ENCODE measurements at places on chromosomes 11 and 22.

DNA sequence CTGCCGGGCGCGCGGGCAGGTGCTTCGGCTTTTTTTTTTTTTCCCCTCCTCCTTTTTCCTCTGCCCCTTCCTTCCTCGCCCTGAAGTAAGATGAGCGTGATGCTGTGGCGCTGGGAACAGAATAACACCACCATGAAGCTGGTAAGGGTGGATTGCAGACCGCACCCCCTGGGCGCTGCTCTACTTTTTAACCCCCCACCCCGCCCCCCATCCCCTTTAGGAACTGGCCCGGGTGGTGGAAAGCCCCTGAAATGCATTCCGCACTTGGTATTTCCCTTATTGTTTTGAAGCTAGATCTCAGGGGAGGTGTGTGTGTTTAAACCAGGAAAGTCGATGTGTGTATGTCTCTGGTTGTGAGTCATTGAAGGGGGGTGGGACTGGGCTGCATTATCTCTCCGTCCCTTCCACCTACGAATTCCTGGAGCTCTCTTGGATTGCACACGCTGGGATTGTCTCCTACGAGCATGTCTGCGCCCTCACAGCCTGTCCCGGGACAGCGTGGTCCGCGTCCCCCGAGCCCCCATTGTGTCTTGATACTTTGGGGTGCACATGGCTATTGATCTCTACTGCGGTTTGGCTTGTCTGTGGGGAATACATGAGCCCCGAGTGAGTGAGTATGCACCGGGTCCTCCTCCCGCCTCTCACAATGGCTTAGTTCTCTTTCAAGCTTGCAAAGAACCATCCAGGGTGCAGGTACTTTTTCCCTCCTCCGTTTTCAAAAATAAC lies 64.9 kb downstream of the NAV2 start:
- no peak for DNase-seq

GRCh38 chr11:69306821-69307220 lies 12.9 kb downstream of the MYEOV start:
- DNase-seq: no peak

GRCh38 chr22:30028731-30029130 lies 51.5 kb upstream of the HORMAD2 start:
- no peak for DNase-seq

GRCh38 chr22:46355369-46355995 lies 20.0 kb downstream of the TRMU start:
- no peak for DNase-seq

DNA sequence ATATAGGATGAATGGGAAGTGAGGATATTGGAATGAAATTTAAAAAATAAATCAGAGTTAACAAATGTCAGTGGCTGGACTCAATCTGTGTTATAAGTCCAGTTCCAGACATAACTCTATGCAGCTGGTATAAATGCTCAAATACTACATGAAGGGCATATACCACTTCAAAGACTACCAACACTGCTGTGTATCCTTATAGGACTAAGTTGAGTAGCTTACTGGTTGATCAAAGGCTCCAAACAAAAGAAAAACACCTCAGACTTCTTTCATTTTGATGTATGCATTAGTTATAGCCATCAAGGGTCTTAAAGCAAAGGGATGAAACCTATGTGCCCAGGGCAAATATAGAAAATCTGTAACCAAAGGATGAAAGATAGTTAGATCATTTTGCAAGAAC lies 86.2 kb downstream of the PAK1 start:
- no peak for DNase-seq

GRCh38 chr11:120595557-120595956 lies 84.0 kb downstream of the GRIK4 start:
- DNase-seq: no peak

DNA sequence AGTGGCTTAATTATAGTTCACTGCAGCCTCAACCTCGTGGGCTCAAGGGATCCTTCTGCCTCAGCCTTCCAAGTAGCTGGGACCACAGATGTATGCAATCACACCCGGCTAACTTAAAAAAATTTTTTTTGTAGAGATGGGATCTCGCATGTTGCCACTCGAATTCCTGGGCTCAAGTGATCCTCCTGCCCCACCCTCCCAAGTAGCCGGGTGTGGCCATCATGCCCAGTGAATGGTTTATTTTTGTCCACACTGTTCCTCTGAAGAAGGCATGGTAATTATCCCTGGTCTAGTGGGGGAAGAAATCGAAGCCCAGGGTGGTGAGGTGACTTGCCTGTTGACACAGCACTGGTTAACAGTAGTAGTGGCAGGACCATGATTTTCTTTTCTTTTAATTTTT lies 1.9 kb downstream of the SAC3D1 start:
- no peak for DNase-seq

DNA sequence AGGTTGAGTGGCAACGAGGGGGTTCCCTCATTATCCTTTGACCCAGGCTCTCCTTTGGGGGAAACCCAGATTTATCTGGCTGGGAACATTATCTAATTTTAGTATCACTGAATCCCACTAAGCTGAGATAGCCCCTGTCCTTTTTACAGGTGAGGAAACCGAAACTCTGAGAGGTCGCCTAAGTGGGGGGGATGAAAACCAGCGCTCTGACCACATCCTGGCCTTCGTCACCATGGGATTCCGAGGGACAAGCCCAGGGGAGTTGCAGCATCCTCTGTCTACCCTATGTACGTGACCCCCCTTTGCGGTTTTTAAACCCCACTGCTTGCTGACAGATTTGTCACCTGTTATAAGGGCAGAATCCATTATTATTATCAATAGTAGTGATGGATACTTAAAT lies 61.0 kb downstream of the ISX start:
- DNase-seq: no peak

DNA sequence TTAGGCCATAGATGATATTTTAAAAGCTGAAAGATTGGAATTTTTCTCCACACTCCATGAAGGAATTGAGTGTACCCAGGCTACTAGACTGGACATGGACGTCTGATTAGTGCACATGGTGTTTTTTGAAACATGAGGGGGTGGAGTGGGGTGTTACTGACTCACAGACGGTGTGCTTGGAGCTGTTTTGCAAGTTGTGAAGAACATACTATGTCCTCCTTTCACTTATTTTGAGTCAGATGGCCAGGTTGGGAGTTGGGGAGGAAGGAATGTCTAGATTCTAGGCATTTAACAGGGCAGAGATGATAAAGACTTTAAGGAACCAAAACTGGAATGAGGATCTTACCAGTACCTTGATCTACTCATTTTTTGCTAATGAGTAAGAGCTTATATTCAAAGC lies 158.1 kb upstream of the MTNR1B start:
- DNase-seq: no peak

GRCh38 chr11:72573855-72574445 lies 100.3 kb downstream of the PDE2A start:
- no peak for DNase-seq

- DNase-seq: no peak
Observed at GRCh38 chr11:103948187-103948763, 88.2 kb upstream of the DDI1 start.

- no peak for DNase-seq
Observed at GRCh38 chr22:49543876-49544275, 283.8 kb downstream of the BRD1 start.

DNA sequence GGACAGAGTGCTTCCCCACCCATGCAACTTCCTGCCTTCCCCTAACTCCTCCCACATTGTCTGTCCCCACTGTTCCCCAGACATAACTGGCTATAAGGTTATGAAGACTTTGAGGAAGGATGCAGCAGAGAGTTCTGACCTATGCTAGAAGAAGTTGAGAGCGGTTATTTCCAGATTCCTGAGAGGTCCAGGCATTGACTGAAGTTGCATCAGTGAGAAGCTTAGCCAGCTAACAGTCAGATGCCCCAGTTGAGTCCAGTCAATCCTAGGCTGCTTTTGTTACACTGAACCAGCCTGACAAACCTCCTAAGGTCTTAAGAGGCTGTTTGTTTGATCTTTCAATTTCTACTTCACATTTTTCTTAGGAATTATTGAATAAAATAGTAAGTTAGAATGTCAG lies 937.9 kb upstream of the CCDC90B start:
- no peak for DNase-seq

GRCh38 chr22:22927888-22928665 lies 40.5 kb downstream of the IGLL5 start:
- no peak for DNase-seq

DNA sequence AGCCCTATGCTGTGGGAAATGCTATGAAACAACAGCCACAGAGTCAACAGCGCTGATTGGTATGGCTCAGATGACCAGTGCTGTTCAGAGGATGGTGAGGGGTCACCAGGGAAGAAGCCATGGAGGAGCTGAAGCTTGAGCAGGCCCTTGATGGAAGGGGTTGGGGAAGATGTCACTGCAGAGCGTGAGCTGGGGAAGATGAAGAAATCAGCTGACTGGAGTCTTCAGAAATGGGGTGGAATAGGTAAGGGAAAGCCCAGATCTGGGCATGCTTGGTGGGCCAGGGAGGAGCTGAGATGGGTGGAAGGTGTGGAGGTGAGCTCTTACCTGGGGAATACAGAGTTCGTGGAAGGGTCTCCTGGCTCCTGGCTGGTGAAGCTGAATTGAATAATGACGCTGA lies 105.4 kb upstream of the PLET1 start:
- no peak for DNase-seq

GRCh38 chr11:66157182-66157864 lies 87.3 kb downstream of the PACS1 start:
- DNase-seq: no peak

DNA sequence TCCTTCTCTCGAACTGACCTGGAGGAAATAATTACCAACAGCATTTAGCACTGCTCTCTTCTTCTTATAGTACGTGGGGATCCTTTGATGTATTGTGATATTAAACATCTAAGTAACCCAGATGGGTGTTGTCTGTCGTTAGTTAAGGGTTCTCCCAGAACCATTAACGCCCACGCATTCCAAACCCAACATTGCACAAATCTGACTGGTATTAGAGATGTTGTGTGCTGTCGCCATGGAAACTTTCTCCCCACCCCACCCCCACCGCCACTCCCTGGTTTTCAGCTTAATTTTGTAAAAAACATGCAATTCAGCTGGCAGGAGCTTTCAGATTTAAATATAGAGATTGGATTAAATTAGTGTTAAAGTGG lies 1495.2 kb downstream of the TBC1D22A start:
- DNase-seq: no peak

- no peak for DNase-seq
Observed at GRCh38 chr11:91178366-91178765, 955.5 kb upstream of the CHORDC1 start.

DNA sequence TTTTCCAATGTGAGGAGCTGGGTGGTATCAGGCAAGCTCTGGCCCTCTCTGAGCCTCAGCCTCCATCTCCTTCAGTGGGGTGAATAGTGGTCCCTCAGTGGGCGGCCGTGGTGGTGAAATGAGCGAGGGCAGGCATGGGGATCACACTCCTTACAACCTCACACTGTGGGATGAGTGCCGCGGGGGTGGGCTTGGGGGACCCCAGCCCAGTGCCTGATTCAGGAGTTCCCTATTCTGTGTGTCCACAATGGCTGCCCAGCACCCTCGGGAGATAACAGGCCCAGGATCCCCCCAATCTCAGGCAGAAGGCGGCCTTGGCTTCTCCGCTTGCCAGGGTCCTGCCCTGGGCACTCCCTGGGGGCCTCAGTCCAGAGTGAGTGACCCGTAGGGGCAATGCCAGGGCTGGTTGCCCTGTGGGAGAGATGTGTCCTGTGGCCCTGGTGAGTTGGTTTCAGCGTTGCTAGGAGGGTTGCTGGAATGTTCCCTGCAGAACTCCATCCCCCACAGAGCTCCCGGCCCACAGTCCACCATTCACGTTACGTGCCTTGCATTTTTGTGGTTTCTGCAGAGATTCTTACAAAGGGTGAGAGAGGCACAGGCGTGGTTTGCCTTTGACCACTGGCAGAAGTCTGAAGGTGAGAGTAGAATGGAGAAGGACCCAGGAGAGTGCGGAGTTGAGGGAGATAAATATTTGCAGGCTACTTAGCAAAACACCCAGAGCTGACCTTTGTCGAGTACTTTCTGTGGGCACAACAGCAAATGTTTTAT lies 2.9 kb downstream of the ALDH3B1 start:
- DNase-seq: no peak

DNA sequence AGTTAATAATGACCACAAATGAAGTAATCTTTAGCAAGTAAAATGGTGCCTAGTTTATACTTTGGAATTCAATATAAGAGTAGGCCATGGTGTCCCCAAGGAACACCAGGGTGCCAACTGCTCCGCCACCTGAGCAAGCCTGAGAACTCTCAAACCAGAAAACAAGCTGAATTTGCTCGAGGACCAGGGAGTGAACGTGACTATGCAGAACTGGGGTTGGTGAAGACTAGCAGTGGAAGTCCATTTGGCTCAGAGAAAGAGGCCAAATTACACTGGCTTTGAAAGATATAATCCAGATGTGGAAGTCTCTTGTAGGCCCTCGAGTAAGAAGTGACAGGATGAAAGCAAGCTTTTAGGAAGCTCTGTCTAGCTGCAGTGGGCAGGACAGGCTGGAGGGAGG lies 8.7 kb upstream of the SMIM35 start:
- no peak for DNase-seq

DNA sequence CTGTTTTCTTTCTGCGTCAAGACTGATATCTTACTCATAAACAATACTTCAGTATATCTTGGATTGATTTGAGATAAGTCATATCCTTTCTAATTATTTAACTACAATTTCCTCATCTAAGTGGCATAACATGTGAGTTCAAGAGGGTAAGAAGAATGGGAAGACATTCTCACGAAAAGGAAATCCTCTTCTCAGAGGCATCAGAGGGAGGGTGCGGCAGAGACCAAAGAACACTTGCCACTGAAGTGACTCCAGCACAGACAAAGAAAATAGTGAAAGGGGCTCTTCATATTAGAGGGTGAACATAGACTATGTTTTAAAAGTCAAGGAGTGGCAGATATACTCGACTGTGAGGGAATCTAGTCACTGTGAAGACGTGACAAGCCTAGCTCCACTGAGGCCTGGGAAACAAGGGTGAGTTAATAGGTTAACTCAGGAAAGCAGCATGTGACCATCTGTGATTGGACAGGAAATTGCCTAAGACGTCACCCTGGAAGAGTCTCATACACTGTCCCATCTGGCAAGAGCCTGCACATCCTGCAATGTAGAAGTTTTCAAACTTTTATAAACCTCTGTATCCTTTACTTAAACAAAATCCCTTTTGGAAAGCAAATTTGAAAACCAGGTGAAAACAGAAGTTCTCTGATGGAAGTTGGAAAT lies 1.9 kb upstream of the MMP1 start:
- no peak for DNase-seq

- no peak for DNase-seq
Observed at GRCh38 chr11:119371778-119372182, 9.7 kb downstream of the USP2 start.

DNA sequence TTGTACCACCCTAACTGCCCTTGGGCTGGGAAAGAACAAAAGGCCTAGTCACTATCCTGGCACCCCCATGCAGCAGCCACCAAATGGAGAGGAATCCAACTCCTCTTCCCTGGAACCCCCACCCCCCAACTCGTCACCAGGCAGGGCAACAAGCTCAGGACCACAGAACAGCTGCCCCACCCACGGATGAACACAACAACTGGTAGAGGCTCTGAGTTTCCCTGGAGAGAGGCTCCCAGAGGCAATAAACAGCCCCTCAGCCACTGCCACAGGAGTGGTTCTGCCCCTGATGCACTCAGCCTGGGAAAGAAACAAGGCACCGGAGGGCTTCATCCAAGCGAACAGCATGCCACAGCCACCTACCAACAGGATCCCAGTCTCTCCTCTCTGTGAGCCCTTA lies 778.4 kb upstream of the FAT3 start:
- no peak for DNase-seq

Data from esophagus squamous epithelium (tissue), 5 donors.